Stimulated activated CD4-positive, alpha-beta T cell treated with anti-CD3 and anti-CD28 coated beads, Interleukin-4, amount 100 ng/mL, for 1 hour (primary cell): ENCODE measurements at places on chromosomes 2 and 18.

- no peak for DNase-seq
Measured at GRCh38 chr2:214066862-214067261, 344.0 kb upstream of the VWC2L start.

- no peak for DNase-seq
Measured at GRCh38 chr2:235054919-235055318, 103.1 kb downstream of the SH3BP4 start.

DNA sequence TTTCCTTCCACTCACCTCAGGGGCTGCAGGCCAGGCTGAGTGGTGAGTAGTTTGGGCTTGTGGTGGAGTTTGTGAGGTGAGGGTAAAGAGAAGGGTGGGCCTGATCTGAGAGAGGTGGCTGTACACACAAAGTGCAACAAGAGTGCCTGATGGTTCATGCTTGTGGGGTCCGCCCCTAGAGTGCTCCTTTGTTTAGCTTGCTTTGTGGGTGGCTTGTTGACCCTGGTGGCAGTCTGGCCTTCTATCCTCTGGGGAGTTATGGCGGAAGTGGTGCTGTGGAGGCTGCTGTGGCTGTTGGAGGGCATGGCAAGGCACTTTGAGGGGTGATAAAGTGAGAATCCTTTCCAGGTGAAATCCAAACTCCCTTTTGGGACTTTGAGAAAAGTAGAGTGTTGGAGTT is 10.6 kb downstream of the UBE2F start:
- no peak for DNase-seq

- no peak for DNase-seq
Measured at GRCh38 chr18:14086458-14087231, 45.6 kb downstream of the ZNF519 start.

DNA sequence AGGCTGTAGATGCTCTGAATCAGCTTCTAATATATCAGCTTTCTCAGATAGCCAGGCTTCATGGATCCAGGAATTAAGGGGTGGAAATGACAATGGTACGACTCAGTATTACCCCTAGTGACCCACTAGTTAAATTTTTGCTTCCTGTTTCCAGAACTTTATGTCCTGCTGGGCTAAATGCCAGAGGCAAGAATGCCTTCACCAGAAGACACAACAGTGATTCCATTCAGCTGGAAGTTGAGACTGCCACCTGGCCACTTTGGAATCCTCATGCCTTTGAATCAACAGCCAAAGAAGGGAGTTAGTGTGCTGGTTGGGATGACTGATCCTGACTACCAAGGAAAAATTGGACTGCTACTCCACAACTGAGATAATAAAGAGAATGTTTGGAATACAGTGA is 239.1 kb downstream of the ASXL3 start:
- no peak for DNase-seq

DNA sequence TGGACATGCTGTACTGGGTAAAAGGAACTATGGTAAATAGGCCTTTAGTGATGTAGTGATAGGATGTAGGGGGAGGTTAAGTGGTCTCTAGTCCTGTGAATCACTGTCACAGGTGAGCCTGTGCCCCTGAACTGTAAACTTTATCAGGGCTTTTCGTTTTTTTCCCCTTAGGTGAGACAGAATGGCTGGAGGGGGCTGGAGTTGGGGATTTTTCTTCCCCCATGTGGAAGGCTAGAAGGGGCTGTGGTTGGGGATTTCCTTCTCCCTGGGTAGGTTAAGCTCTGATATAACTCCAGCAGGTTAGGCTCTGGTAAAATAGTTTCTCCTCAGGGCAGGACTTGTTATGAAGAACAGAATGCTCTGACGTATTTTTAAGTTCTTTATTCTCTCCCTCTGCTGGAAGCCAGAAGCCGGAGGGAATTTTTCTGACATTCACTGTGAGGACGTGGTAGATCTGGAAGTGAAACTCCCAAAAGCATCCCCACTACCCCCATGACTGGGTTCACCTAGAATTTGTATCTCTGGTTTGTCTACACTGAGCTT is 28.5 kb downstream of the PIKFYVE start:
- DNase-seq, result no peak

DNA sequence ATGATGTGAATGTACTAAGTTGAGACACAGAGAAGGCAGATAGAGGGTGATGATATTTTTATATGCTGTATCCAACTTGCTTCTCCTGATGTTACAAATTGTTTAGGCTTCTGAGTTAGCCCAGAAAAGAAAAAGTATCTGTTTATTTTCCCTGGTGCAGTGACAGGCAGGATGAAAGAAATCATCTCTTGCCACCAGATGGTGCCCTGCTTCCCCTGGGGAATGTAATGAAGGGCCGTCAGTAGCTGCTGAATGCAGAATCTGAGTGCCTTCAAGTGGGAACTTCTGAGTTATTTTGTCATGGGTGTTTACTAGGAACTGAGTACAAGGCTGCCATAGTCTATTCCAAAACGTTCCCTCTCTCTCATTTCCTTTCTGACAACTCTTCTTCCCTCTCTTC is 525.6 kb downstream of the MBD2 start:
- DNase-seq, result no peak

DNA sequence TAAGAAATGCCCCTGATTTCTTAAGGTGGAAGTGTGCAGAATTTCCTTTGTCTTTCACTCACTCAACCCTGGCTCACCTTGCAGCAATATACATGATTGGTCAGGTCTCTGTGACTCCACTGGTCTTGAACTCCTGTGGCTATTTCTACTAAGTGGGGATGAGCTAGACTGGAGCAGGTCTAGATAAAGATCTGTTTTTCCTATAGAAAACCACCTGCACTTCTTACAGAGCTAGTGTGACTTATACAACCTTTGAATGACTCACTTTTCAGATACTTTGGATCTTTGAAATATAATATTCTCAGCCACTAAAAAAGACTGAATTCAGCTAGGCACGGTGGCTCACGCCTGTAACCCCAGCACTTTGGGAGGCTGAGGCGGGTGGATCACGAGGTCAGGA is 98.5 kb upstream of the KCTD1 start:
- DNase-seq, result no peak

GRCh38 chr2:29343830-29344229 is 228.6 kb downstream of the CLIP4 start:
- no peak for DNase-seq

DNA sequence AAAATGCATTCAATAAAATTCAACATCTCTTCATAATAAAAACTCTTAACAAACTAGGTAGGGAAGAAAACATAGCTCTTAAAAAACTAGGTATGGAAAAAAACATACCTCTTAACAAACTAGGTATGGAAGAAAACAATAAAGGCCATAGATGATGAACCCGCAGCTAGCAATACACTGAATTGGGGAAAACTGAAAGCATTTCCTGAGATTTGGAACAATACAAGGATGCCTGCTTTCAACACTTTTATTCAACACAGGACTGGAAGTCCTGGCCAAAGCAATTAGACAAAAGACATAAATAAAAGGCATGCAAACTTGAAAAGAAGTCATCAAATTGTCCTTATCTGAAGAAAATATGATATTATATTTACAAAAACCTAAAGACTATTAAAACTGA is 67.8 kb downstream of the NCKAP1 start:
- no peak for DNase-seq

GRCh38 chr2:11532416-11533055 is 1.3 kb upstream of the GREB1 start:
- no peak for DNase-seq

GRCh38 chr2:23506531-23507266 is 121.7 kb downstream of the KLHL29 start:
- no peak for DNase-seq

GRCh38 chr18:40314199-40314598 is 1640.8 kb upstream of the PIK3C3 start:
- DNase-seq, result no peak

DNA sequence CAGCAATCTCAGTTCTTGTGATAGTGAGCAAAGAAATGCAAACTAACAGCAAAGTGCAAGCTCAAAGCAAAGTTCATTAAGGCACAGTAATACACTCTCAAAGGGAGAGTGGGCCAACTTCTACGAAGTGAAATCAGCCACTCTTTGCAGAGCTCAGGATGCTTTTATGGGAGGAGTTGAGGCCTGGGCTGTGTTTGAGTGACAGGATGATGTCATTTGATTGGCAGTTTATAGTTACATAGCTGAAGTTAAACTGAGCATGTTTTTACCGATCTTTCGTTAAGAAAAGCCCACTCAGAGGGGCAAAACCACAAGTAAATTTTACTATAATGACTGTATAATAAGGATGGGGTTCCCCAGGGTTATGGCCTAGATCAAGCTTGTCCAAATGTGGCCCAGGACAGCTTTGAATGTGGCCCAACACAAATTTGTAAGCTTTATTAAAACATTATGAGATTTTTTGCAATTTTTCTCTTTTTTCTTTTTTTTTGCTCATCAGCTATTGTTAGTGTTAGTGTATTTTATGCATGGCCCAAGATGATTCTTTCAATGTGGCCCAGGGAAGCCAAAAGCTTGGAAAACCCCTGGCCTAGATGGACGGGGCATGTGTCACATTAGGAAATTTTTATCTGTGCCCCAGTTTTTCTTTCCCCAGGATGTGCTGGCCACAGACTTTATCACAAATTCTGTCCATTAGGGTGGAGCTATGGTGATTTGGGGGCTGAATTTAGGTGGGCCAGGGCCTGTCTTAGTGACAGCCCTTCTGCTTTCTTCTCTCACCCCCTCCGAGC is 8.3 kb upstream of the DNAH7 start:
- no peak for DNase-seq

GRCh38 chr2:95231723-95232122 is 24.4 kb downstream of the ZNF892 start:
- peak; percentile 27 for DNase-seq

DNA sequence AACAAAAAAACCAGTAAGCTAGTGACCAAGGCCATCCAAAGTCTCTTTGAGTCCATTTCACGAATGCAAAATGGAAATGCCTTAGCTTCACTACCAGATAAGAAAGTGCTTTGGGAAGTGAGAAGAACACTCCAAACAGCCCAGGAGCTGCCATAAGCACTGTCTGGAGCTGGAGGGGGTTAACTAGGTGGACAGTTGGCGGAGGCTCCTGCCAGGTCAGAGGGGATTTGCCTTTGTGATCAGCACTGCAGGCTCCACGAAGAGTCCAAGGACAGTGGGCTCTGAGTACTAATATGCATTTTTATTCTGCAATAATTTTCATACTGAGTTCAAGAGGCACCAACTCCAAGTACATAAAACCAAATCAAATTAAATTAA is 233.3 kb upstream of the SMAD2 start:
- DNase-seq, result no peak

GRCh38 chr18:2111456-2111855 is 459.8 kb downstream of the METTL4 start:
- no peak for DNase-seq

GRCh38 chr2:185780890-185781289 is 42.3 kb downstream of the FSIP2 start:
- DNase-seq, result no peak

DNA sequence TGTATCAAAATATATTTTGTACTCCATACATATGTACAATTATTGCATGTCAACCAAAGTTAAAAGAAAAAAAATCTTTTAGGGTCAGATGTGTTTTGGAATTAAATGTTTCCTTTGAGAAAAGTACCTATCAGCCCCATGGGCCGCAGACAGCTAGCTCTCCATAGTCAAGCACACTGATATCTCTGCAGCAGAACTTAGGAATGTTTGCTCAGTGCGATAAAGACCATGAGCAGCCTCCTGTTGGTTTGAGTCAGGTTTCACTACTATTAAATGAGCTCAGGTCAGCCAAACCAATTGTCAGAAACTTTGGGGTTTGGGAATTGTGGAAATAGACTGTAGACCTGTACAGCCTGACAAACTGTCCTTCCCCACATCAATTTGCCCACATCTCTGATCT is 33.7 kb downstream of the LCT start:
- DNase-seq, result no peak

DNA sequence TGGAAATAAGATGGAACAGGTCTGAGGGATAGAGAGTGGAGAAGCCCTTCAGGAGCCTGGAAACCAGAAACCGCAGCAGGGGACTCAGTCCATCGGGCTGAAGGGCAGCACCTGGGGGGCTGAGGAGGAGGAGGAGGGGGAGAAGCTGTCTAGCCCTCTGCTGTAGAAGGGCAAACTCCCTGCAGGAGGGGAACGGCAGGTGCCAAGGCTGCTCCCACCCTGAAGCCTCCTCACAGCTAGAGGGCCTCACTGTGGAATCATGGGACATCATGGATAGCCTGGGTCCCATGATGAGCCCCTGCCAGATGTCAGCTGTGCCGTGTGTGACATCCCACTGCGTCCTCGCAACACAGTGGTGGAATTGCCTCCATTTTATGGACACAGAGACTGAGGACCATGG is 435 bp downstream of the MYO7B start:
- DNase-seq, result no peak

DNA sequence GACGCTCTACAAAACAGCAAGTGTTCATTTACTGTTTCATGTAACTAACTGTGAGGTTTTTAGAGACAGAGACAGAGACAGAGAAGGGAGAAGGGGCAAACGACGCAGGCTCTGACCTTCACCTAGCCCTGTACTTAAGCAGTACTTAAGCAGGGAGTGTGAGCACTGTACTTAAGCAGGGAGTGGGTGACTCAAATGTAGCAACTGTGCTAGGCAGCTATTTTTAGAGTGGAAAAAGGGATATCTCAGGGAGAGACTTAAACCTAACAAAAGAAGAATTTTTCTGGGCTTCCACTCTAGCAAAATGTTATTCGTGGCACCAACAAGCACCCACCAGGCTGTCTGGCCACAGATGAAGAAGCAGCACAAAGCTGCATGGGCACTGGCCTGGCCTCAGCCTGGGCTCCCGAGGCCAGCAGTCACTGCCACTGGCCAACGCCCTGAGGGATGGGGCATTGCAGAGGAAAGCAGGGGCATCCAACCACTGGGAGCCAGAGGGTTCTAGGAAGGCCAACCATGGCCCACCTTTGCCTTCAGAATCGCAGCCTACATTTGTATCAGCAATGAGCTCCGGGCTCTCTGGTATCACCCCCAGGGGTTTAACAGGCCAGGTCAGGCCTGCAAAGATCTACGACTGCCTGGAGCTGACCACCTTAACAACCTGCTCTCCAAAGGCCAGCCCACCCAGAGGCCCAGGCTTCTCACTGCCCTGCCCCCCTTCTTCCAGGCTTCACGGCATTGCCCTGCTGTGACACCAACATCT is 154.3 kb downstream of the TTC32 start:
- no peak for DNase-seq

DNA sequence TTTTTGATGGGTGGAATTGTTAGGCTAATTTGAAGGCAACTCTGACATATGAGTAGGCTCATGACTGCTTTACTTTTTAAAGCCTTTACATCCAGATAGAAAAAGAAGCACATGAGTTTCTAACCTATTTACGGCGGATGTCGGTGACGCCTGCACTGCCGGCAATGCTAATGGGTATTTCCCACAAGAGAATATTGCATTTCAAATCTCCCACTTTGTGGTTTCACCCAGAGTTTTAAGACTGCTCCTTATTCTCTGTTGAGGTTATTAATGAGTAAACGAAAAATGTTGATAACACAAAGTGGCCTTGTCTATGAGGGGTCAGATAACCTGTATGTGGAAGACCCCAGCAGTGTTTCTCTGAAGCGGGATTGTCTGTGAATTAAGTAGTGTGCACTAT is 14.0 kb downstream of the CCDC85A start:
- no peak for DNase-seq
